Fibroblast of mammary gland (primary cell): ENCODE measurements at places on chromosomes 2 and 18.
A peak's percentile ranks its signal among the peaks of the same experiment; 100 is the strongest.

GRCh38 chr2:96324721-96325040 is 436 bp upstream of the ITPRIPL1 start:
- DNase-seq: no peak

- DNase-seq: no peak
Observed at GRCh38 chr2:65294701-65295100, 67.1 kb downstream of the ACTR2 start.

DNA sequence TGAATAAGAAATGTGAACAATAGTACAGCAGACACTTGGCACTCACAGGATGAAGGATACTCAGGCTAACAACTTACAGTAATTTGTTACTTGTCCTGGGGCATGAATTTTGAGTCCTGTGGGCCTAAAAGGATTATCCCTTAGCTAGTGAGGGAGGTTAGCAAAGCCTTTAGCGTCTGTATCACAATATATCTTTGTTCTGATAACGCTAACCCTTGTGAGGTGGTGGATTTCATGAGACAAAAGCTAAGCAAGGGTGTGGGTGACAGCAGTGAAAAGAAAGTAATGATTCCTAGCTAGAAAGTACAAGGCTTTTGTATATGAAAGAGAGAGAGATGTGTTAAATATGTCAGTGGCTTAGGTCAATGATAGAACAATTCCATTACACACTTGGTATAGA is 46.8 kb upstream of the TTC21B start:
- DNase-seq: no peak

DNA sequence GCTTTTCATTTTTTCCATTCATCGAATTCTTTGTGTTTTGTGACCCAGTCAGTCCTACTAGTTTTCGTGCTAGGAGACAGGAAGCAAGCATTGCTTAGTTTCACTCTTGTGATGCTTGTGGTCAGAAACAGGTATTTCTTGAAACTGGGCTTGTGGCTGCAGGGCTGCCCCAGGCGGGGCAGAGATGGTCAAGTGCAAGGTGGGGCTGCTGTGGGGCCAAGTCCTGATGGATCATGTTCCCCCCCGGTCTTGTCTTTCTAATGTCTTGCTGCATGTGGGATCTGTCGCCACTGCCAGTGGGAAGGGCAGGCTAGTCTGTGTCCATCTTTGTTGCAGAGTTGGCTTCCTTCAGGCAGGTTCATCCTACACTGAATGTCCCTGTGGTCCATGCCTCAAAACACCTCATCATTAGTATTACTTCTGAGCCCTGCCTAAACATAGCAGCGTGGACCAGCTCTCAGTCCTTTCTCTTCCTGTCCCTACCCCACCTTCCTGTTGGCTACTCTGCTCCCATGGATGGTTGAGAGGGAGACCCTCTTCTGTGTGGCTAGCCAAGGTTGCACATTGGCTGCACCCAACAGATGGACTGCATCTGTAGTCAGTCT is 38.7 kb downstream of the INPP4A start:
- no peak for DNase-seq

- DNase-seq: peak; percentile 3
Observed at GRCh38 chr18:27608742-27609141, 423.6 kb upstream of the CHST9 start.

DNA sequence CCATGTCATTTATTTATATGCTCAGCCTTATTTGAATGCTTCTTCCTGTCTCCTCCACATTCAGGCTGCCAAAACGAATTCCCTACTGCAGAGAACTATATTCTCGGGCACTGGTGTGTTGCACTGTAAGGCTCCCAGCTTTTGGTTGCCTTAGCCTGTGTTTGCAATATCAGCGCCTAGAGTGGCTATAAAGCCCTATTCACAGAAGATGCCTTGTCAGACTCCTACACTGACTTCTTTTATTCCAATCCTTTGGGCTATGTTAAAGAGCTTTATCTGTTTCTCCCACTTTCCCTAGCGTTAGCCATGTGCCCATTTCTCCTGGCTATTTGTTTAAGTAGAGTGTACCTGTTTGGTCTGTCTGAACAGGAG is 62.4 kb upstream of the EHBP1 start:
- no peak for DNase-seq

- no peak for DNase-seq
Observed at GRCh38 chr18:45916302-45916701, 50.8 kb downstream of the EPG5 start.

DNA sequence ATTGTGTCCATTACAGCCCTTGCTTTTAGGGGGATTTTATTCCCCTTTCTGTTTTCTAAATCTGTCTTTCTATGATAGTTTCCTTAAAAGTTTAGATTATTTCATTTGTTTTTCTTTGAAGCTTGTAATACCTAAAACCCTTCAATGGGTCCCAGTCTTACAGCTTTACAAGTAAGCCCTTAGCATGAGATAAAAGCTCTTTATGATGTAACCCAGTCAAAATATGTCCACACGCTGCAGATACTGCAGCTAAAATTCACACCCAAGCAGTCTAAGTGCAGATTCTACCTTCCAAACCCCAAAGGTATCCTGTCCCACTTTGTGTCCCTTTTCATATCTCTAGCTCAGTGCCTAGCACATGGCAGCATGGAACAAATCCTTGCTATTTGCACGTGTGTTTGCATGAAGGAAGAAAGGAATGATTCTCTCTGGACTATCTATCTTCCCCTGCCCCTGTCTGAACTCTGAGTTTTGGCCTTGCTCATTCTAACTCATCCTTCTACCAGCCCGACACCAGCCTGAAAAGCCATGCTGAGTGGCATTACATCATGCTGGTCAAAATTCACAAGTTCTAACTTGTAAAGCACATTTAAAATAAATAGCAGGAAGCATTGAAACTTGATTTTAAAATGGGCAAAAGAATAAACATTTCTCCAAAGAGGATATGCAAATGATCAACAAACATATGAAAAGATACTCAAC is 623.2 kb downstream of the IRS1 start:
- DNase-seq: no peak
